ENCODE measurements at places on chromosomes 4 and X.
A peak's percentile ranks its signal among the peaks of the same experiment; 100 is the strongest.

DNA sequence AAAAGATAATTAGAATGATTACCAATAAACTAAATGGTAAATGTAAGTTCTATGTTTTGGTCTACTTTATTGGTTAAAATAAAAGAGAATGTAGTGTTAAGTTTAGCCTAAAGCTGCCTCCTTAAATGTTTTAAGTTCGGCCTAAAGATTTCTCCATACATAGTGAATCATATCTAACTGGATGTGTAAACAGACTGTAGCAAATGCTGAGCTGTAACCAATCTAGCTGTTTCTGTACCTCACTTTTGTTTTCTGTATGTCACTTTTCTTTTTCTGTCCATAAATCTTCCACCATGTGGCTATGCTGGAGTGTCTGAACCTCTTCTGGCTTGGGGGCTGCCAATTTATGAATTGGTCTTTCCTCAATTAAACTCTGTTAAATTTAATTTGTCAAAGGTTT lies 121.2 kb downstream of the TBCK start:
- DNase-seq, result no peak

DNA sequence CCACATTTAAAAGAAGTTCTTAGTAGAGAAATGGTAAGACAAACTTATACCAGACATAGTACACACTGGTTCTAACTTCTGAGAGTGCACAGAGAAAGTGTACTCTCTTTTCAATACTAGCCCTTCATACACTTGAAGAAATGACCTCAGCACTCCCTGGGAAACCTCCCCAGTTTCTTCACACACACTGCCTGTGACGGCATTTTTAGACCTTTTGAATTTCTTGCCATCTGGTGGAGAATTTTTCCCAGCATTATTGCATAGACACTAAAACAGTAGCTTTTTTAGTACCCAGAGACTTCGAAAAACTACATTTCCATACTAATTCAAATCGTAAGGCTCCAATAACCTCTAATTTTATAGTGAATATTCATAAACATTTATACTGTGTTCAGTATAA lies 341.6 kb upstream of the MAOA start:
- DNase-seq, result no peak

GRCh38 chrX:8037593-8038348 lies 110.6 kb upstream of the PNPLA4 start:
- no peak for DNase-seq

GRCh38 chr4:169225058-169225751 lies 45.6 kb downstream of the SH3RF1 start:
- DNase-seq, result peak; percentile 38

DNA sequence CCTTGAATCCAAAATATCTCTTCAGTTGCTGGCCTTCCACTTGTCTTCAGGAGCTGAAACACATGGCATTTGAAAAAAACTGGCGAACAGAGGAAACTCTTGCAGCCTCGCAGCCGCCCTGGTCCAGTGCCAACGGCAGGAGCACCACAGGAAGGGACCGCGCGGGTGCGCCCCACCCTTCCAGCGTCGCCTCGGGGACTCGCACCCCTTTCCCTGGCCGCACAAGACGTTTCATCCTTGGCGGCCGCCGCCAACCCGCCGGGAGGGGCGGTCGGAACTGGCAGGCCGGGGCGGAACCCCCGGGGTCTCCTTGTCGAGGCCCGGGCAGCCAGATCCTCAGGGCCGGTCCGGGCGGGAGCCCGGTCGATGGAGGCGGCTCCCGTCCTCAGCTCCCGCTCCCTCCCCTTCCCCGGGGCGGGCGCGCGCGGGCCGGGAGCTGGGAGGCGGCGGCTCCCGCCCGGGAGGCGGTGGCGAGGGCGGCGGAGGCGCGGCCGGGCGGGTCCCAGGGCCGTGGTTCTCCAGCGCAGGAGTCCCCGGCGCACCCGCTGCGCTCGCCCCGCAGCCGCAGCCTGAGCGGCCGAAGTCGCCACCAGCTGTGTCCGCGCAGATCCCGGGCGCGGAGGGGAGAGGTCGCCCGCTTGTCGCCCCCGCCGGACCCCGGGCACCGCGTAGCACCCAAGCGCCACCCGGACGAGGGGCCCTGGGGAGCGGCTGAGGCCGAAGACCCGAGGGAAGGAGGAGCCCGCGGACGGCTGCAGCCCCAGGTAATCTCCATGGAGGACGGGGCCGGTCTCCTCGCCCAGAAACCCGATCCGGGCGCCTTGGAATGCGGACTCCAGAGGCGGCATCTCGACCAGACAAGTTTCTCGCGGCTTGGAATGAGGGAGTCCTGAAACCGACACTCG lies 886 bp upstream of the NDST3 start:
- DNase-seq, result peak; percentile 39

DNA sequence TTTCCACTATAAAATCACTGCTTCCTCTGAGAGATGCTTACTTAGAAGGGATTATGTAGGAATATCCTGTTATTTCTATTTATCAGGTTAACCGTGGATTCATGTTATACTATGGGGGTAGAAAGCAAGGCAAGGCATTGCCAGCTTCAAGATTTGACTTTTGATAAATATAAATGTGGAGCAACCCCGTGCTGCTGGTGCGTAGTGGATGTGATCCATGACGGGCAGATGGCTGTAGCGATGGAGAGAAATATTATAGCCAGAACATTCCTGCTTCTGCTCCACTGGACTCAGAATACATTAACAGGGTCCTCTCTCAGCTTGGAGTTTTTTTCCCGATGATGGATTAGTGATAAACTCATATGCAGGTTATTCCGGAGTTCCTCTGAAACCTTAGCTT lies 157.6 kb downstream of the TENM3 start:
- no peak for DNase-seq

GRCh38 chrX:49176421-49177326 lies 5.0 kb downstream of the PLP2 start:
- DNase-seq, result no peak

DNA sequence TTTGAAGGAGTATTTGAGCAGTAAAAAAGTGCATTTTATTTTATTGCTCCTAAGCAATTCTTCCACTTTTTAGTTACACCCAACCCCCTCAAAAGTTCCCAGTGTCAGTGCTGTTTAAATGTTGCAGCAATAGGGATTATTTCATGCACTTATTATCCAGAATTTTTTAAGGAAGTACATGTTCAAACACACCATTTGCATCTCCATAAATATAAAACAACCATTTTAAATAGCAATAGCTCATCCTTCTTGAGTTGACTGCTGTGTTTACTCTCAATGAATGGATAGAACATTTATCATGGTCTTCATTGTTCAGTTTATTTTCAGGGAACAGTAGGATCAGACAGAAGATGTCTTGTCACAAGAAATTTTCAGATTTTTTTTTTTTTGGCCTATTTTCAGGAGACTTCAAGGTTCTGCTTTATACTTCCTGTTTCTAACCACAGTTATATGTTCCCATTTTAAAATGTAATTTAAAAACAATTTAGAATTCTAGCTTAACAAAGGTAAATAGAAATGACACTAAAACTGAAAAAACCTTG lies 171.9 kb downstream of the TMA16 start:
- DNase-seq, result no peak

DNA sequence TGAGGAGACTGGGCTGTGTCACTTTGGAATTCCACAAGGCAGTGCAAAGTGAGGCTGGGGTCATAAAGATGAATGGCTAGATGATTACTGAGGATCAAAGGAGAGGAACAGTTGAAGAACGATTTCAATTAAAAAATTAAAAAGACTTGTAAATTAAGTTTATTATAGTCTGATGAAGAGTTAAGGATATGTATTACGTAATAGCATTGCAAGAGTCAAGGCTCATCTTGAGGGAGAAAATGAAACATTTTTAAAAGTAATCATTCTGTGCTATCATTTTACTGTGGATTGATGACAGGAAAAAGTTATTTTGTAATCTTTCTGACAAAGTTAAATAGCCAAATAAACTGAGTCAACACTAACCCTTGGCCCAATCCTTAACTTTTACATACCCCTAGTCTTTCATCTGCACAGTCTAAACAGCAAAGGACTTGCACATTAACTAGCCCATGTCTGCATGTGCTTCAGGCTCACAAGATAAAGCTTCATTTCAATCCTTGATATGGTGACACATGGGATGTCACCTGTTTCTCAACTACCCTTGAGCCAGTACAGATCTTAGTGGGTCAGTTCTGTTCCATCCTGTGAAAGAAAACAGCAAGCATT lies 465.5 kb upstream of the CTSO start:
- no peak for DNase-seq

DNA sequence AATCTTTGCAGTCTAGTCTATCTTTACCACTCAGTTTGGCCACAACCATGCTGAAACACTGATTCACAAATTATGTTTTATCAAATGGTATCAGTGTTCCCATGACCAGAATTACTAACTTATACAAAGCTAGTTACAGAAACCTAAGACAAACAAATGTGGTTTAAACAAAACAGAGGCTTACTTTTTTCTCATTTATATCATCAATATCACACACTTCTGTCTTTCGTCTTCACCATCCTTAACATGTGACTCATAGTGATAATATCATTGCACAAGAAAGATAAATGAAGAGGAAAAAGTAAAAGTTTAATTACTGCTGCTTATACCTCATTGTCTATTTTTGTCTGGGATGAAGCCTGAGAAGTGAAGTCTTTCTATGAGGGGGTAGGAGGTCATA lies 406.6 kb downstream of the PCDH10 start:
- no peak for DNase-seq

GRCh38 chrX:151687635-151688034 lies 7.6 kb upstream of the PRRG3 start:
- no peak for DNase-seq

GRCh38 chr4:81700189-81700588 lies 228.5 kb upstream of the RASGEF1B start:
- DNase-seq, result no peak

- no peak for DNase-seq
Measured at GRCh38 chr4:169260217-169260866, 10.4 kb downstream of the SH3RF1 start.

- DNase-seq, result no peak
Measured at GRCh38 chr4:104589264-104589868, 94.7 kb upstream of the CXXC4 start.

GRCh38 chrX:55908661-55909212 lies 191.2 kb downstream of the RRAGB start:
- DNase-seq, result peak; percentile 32

DNA sequence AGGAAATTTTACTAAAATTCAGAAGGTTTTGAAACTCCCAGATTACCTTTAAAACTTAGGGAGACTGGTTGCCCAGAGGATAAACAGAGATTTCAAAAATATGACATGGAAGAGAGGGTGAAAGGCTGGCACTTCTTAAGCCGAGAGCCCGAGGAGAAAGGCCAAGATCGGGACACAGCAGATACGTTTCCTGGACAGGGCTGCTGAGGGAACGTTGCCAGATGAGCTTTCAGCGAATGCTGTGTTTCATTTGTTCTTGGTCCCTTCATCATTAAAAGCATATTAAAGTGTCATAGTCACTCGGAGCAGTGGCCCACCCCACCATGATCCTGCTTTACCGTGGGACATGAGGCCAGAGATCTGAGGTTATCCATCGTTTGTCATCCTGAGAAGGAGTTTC lies 37.9 kb upstream of the STOX2 start:
- DNase-seq, result no peak

DNA sequence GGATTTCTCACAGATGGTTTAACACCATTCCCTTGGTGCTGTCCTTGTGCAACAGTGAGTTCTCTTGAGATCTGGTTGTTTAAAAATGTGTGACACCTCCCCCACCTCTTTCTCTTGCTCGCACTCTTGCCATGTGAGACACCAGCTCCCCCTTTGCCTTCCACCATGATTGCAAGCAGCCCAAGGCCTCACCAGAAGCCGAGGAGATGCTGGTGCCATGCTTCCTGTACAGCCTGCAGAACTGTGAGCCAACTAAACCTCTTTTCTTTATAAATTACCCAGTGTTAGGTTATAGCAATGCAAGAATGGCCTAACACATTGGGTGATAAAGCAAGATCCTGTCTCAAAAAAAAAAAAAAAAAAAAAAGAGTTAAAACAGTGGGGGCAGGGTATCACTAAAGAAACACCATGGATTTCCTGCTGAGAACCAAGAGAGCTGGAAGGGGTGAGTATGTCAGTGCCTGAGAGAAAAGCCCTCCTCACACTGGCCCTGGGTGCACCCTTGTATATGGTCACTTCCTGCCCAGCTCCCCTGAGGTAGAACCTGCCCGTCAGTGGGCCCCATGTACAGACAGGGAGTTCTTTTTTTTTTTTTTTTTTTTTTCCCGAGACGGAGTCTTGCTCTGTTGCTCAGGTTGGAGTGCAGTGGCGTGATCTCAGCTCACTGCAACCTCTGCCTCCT lies 46.4 kb downstream of the APOO start:
- DNase-seq, result no peak

DNA sequence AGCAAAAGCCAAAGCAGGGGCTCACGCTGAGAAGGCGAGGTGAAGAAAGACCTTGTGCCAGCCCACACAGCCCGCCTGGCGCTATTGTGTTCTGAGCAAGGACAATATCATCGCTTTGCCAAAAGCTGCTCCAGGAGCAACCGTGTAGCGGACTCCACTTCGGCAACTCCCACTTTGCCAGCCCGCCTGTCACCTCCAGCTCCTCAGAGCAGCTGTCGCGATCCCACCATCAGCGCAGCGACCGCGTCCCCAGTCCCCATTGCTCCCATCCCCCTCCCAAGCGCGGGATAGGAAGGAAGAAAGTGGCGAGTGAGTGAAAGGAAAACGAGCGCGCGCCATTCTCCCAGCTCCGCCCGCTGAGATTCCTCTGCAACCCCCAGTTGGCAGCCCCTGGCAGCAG lies 759 bp downstream of the ZC4H2 start:
- DNase-seq, result peak; percentile 6

Measured in trophoblast cell (in vitro differentiated cells and primary cell).